ENCODE measurements at places on chromosomes 7 and 10.

GRCh38 chr7:132485136-132485535, 91.1 kb downstream of the PLXNA4 start:
- no peak for DNase-seq

DNA sequence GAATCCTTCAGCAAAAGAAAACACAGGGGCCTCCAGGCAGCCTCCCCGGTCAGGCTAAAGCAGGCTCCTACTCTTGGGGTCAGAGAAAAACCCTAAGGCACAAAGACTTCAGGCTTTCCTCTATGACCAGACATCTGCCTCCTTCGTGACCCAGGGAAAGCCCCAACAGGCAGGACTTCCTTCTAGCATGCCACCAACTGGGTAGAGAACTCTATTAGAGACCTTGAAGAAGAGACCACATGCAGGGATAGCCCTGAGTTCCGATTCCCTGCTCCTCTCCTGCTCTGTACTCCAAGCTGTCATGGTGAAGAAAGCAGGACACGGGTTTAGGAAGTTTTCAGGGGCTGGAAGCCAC, 1.3 kb downstream of the TRPV6 start:
- no peak for DNase-seq

- no peak for DNase-seq
Observed at GRCh38 chr10:26274391-26274790, 57.8 kb downstream of the GAD2 start.

DNA sequence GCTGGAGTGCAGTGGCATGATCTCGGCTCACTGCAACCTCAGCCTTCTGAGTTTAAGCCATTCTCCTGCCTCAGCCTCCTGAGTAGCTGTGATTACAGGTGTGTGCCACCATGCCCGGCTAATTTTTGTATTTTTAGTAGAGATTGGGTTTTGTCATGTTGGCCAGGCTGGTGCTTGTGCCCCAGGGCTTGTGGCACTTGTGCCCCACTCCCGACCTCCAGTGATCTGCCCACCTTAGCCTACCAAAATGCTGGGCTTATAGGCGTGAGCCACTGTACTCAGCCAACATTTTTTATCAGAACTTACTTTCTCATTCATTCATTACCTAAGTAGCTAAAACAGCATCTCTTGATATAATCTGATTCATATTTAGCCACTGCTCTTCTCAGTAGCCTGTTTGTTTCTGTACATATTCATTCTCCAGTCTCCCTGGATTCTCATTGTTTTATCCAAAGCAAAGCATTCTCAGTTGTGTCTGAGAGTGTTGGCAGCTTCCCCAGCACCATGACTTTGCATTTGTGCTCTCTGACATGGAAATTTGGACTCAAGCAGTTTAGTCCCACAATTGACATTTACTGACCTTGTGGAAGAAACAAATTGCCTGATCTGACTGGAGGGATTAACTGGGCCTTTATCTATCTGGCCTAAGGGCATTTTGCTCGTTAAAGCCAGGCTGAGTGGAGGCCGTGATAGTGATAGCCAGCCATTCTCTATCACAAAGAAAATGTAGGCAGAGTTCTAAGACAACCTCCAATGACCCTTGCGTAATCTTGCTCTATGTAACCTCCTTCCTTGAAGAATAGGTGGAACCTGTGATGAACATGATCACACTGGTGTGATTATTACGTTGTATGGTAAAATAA, 44.9 kb downstream of the AKR1B15 start:
- DNase-seq, result no peak

DNA sequence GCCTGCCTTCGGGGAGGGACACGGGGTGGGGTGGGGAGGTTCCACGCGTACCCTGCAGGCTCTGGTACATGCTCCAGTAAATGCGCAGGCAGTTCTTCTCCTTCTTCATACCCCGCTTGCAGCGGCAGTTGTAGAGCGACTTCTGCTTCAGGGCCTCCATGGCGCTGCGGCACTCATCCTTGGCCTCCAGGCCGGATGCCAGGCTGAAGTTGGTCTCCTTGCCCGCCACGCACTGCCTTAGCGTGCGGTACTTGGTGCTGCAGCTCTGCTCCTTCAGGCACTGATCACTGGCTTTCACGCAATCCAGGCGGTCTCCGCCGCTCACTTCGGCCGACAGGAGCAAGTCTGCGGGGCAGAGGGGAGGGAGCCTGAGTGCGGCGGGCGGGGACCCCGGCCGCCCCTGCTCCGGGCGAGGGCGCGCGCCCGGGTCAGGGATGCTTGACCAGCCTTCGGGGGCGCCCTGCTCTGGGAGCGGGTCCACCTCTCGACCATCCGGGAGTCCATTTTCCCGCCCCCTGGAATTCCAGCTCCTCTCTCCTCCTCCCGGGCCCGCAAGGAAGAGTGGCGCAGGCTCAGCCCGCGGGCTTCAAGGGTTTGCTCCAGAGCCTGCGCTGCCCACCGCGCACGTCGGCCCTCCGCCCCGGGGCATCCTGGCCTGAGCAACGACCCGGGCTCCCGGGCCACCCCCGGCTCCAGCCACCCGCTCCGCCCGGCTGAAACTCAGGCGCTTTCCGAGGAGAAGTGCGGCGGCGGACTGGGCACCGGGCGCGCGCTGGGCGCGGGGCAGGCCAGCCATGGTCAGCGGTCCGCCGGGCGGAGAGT, 2.0 kb downstream of the GFRA1 start:
- no peak for DNase-seq

GRCh38 chr10:44033008-44033407, 351.9 kb downstream of the CXCL12 start:
- DNase-seq, result no peak

DNA sequence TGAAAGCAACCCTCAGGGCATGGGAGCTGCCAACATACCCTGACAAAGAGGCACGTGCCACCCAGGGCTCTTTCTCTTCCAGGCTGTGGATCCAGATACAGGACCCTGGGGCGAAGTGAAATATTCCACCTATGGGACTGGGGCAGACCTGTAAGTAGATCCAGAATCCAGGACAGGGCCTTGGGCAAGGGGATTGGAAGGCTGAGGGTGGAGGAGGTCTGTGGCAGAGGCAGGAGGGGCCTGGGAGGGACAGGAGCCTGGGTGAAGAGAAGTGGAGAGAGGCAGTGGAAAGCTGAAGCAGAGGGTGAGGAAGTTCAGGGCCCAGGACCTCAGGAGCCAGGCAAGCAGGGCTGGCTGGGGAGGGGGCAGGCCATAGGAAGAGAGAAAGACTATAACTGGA, 13.8 kb downstream of the LRIT2 start:
- DNase-seq, result no peak

- DNase-seq, result no peak
Observed at GRCh38 chr10:2210088-2210487, 472.8 kb upstream of the ADARB2 start.

- DNase-seq, result no peak
Observed at GRCh38 chr10:121610798-121611323, 12.6 kb upstream of the FGFR2 start.

GRCh38 chr7:159060440-159060839, 84.2 kb downstream of the VIPR2 start:
- DNase-seq, result no peak

All from DMS 273 treated with DMSO at 0.1 percent for 48 hours (cell line).